Stimulated activated naive CD4-positive, alpha-beta T cell treated with Interleukin-2 at 50 U/mL for 16 hours (primary cell): ENCODE measurements at places on chromosomes 4 and X.

DNA sequence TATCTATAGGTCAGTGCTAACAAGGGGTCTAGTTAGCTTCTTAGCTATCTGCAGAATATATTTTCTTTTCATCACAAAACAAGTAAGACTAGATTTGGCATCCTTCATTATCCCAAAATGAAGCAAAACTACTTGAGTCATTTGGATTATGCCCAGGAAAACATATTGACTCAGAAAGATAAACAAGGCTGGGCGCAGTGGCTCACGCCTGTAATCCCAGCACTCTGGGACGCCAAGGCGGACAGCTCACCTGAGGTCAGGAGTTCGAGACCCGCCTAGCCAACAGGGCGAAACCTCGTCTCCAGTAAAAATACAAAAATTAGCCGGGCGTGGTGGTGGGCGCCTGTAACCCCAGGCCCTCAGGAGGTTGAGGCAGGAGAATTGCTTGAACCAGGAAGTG lies 18.0 kb upstream of the MND1 start:
- no peak for DNase-seq

DNA sequence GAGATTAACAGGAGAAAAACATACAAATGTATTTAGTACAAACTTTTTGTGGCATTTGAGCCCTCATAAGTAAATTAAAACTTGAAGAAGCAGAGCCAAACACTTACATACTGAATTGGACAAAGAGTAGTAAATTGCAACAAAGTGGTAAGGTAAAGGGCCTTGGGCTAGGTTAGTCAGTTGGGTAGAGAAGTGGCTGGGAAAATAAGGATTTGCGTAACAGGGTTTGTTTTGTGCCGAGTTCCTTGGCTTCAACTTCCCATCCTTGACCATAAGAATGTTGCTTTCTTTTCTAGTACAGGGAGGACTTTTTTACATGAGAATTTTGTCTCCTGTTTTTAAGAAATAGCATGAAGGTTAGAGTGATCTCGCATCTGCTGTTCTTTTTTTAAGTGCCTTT lies 33.3 kb upstream of the DSPP start:
- no peak for DNase-seq

DNA sequence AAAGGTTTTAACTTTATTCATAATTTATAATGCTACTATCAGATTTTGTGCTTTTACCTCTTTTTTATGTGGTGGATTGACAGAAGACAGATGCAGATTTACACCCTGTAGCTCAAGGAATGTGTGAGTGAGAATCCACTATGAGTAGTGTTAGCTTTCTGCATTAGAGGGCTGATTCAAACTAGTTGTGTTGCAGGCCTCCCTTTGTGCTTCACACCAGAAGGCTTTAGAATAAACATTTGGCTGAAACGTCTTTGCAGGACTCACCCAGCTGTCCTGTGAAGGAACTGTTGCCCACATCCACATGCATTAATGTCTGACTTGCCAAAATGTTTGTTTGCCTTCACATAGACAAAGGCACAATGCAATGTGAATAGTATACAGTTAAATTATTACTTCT lies 127.0 kb downstream of the PCDH7 start:
- no peak for DNase-seq

GRCh38 chr4:102620697-102621497 lies 119.7 kb downstream of the NFKB1 start:
- DNase-seq: no peak

GRCh38 chr4:26060286-26060685 lies 146.3 kb downstream of the SMIM20 start:
- no peak for DNase-seq

GRCh38 chr4:68129793-68130192 lies at the start of gene TMPRSS11F:
TSS of gene TMPRSS11F (minus strand) at chr4:68129869. CDS start at chr4:68129820, 49 bp downstream.
- no peak for DNase-seq

DNA sequence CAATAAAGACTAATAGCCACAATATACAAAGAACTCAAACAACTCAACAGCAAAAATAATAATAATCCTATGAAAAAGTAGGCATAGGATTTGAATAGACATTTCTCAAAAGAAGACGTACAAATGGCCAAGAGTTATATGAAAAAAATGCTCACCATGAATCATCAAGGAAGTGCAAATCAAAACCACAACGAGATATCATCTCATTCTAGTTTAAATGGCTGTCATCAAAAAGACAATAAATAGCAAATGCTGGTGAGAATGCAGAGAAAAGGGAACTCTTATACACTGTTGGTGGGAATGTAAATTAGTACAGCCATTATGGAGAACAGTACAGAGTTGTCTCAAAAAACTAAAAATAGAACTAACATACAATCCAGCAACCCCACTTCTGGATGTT lies 18.8 kb downstream of the TLR6 start:
- DNase-seq: no peak

- no peak for DNase-seq
Measured at GRCh38 chr4:17985832-17986231, 35.7 kb downstream of the LCORL start.

GRCh38 chrX:1034717-1035116 lies 177.7 kb downstream of the CRLF2 start:
- no peak for DNase-seq

GRCh38 chr4:126455865-126456264 lies 1141.1 kb downstream of the FAT4 start:
- DNase-seq: no peak

DNA sequence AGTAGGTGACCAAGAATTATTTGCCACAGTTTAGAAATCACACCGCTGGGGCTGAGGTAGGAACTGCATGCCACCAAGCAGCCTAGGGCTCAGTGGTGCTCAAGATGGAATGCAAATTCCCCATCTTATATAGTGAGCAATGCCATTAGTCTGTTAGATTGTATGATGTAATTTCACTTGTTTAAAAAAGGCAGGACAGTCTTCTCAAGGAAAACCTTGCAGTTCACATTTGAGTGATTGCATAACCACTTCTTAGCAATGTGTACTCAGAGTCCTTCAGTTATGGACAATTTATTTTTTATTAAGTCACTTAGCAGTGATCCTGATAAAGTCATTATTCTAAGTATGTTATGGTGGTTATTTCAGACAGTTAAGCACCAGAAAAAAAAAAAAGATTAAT lies 142.9 kb upstream of the SFRP2 start:
- DNase-seq: no peak

DNA sequence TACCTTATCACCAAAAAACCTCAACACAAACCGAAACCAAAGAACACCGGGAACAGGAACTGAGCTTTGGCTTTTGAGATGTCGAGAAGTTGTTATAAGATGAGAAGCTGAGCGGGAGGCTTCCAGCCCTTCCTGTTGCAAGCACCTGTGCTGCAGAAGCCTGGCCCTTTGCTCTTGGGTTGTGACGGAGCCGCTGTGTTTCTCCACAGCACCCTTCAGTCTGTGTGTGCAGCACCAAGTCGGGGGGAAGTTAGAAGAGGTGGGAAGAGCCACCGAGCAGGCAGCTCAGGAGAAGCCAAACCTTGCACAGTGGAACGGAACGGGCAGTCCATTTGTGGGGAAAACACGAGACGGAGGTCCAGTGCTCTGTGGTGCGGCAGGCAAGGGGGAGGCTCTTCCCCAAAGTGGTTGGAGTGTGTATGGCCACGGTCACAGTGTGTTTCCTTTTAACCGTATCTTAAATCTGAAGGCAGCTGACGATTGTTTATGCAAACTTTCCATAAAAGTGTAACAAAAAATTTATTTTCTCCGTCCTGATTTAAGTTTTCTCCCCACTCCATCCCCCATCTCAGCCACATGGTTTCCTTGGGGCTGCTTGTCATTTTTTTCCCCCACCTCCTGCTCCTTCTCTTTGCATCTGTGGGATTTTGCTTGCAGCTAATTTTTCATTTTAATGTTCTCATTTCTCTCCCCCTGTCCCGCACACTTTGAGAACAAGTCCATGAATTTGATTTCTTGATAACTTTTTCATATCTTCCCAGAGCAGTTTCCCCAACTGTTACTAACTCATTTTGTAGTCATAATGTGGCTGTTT lies 123.7 kb downstream of the STOX2 start:
- peak; percentile 0 for DNase-seq

DNA sequence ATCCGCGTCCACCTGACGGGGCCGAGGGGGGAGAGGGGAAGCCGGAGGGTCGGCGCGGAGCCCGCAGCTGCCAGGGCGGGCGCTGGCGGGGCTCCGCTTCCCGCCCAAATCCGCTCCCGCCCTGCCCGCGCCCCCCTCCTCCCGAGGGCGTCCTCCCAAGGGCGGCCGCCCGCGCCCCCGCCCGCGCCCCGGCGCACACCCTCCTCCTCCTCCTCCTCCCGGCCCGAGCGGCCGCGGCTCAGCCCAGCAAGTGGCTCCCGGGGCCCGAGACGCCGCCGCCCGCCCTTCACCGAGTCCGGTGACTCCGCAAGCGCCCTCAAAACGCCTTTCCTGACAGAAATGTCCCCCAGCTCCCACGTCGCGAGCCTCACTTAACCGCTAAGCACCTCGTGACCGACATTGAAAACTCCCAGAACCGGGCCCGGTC lies 487 bp downstream of the HMGB2 start:
- DNase-seq: peak; percentile 36

GRCh38 chrX:121457096-121457495 lies 409.7 kb downstream of the GLUD2 start:
- no peak for DNase-seq

DNA sequence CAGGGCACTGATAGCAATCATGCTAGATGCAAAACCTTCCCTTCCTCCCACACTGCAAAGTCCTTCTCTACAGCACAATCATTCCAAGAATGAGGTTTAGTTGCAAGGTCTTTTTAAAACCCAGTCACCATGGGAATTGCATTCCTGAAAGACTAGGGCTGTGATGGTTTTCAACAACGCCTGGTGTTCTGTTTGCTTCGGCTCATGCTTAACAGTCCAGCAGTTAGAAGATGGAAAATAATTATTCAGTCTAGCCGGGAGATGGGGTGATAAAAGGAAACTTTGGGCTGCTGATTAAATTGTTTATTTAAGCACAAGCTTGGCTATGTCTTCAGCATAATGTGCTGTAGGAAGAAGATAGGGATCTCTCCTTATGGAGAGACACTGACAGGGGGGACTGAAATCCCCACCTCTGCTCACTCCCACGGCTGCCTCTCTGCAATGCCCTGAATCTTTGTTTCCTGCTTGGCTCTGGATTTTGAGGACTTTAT lies 211.4 kb downstream of the MID1IP1 start:
- no peak for DNase-seq

- DNase-seq: no peak
Measured at GRCh38 chr4:76386566-76387305, 34.2 kb downstream of the CCDC158 start.

GRCh38 chr4:88215351-88215750 lies 56.9 kb upstream of the ABCG2 start:
- no peak for DNase-seq

DNA sequence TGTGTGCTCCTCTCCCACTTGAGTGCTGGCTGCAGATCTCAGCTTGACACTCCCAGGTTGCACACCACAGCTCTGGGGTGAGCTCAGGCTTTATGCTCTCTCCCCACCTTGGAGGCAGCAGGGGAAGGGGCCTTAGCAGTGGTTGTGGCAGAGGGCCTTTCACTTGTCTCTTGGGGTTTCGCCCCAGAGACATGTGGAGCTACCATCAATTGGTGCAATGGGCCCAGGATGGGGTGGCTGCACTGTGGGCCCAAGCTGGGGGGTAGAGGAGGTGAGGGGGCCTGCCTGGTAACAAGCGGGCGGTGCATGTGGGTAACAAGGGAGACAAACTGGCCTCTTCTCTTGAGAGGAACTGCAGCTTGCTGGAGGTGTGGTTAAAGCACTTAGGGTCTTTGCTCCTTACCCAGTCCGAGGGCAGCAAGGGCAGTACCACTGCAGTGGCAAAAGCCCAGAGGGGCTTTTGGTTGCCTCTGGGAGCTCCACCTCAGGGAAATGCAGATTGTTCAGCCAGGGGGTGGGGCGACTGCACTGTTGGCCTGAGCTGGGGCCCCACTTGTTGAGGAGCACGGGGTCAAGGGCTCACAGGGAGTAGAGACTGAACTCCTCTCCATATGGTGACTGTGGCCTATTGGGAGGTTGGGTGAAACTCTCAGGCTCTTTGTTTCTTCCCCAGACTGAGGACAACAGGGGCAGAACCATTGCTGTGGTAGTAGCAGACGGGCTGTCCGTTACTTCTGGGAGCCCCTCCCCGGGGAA lies 30.5 kb upstream of the OR13H1 start:
- DNase-seq: no peak

DNA sequence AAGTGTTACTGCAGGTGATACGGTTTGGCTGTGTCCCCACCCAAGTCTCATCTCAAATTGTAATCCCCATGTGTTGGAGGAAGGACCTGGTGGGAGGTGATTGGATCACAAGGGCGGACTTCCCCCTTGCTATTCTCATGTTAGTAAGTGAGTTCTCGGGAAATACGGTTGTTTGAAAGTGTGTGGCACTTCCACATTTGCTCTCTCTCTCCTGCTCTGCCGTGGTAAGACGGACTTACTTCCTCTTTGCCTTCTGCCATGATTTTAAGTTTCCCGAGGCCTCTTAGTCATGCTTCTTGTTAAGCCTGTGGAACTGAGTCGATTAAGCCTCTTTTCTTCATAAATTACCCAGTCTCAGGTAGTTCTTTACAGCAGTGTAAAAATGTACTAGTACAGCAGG lies 65.2 kb upstream of the SLC7A11 start:
- no peak for DNase-seq

GRCh38 chrX:2583194-2584162 lies 82.7 kb upstream of the DHRSX start:
- DNase-seq: no peak

DNA sequence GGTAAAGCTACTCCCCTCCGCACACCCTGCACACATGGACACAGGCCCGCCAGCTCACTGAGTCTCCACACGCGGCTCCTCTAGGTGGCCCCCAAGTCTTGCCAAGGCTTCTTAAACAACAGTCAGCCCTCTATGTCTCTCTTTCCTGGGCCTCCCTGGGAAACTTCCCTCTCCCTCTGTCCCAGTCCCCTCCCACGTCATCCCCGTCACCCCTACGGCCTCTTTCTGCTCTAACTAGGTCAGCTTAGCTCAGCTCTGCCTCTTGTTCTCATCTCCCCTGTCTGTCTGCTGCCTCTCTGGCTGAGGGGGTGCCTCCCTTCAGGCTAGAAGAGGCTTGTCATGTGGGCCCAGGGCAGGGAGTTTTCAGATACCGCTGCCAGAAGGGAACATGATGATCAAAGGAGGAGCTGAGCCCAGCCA lies 38.8 kb downstream of the SEPTIN6 start:
- DNase-seq: peak; percentile 13

DNA sequence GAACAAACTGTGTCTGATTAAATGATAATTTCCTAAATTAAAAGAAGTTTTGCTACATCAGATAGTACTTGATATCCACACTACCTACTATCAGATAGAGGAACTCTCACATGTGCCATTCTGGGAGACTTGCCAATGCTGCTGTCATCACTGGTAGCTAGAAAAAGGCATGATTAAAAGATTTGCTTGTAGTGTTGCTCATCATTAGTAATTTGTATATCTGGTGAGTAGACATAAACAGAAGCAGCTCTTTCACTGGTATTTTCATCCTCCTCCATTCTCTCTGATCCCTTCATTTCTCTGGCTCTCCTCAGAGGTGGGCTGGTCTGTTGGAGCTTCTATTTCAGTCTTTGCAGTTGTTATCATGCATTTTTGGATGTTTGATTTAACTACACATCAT lies 56.0 kb downstream of the SPRY1 start:
- DNase-seq: no peak

GRCh38 chr4:124810827-124811226 lies 98.3 kb upstream of the ANKRD50 start:
- no peak for DNase-seq

- peak; percentile 80 for DNase-seq
Measured at GRCh38 chrX:100819837-100820666, at the start of gene CSTF2. TSS of gene CSTF2 (plus strand) at chrX:100820391. CDS start at chrX:100820417, 26 bp downstream.

- no peak for DNase-seq
Measured at GRCh38 chrX:27466051-27466450, 2.9 kb upstream of the PPP4R3C start.
